Sigmoid colon (tissue), 7 donors: ENCODE measurements at places on chromosomes 1 and 21. TPM values are rescaled to one million over a fixed set of nuclear protein-coding genes. Genes with fewer than 3 reads are reported as not detected.
A peak's percentile ranks its signal among the peaks of the same experiment; 100 is the strongest.

The UBL4B gene
- not detected for polyA plus RNA-seq

GRCh38 chr1:143698016-143698415 lies 273.8 kb downstream of the FAM72C start:
- no peak for DNase-seq
- H3K4me1 ChIP-seq = no peaks in the 10 kb centered on the region
- H3K36me3 ChIP-seq = no peaks in the 10 kb centered on the region
- H3K27ac ChIP-seq = no peak overlapping the region
- no peak overlapping the region for H3K4me3 ChIP-seq

GRCh38 chr1:227218870-227219573 lies 99.3 kb downstream of the CDC42BPA start:
- H3K4me3 ChIP-seq = no peak overlapping the region
- no peak for DNase-seq
- no peaks in the 10 kb centered on the region for H3K4me1 ChIP-seq
- no peak overlapping the region for H3K27ac ChIP-seq
- no peaks in the 10 kb centered on the region for H3K27me3 ChIP-seq

The C8B gene
- polyA plus RNA-seq = not detected

DNA sequence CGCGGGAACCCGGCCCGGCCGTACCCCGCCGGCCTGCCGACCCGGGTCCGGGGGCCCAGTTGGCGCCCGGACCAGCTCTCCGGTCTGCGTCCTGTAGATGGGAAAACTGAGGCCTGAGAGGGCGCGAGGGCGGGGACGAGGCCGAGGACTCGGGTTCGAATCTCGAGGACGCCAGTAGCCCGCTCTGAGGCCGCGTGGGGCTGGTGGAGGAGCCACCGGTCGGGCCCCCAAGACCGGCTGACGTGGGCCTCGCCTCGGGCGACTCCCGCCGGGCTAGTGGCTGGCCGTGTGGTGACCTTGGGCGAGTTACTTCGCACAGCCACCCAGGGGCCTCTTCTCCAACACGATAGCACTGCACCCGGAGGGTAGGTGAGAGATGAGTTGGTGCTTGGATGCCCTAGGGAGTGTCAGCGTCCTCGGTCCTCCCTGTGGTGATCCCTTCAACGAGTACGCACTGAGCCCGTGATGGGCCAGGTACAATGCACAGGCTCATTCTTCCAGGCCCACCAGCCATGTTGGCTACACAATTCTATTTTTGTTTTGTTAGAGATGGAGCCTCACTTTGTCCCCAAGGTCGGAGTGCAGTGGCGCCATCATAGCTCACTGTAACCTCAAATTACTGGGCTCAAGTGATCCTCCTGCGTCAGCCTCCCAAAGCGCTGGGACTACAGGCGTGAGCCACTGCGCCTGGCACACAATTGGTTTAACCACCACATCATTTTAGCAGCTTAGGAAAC lies 404 bp upstream of the SCMH1 start:
- peak overlapping the region; percentile 77 for H3K4me3 ChIP-seq
- peak; percentile 70 for DNase-seq
- H3K27me3 ChIP-seq = no peaks in the 10 kb centered on the region
- no peaks in the 10 kb centered on the region for H3K36me3 ChIP-seq

DNA sequence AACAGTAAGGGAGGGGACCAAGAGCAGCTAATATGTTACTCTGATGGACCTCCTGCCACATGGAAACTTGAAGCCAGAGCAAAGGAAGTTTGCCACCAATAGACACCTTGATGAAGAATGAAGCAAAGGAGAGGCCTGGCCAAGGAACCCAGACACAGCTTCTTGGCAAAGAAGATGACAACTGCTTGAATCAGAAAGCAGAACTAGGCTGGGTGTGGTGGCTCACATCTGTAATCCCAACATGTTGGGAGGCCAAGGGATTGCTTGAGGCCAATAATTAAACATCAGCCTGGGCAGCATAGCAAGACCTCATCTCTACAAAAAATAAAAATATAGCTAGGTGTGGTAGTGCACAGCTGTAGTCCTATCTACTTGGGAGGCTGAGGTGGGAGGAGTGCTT lies 31.7 kb upstream of the CAPZB start:
- no peaks in the 10 kb centered on the region for H3K27me3 ChIP-seq
- H3K4me1 ChIP-seq = no peaks in the 10 kb centered on the region
- DNase-seq = no peak
- no peaks in the 10 kb centered on the region for H3K36me3 ChIP-seq

The C1QC gene
- polyA plus RNA-seq = 171 TPM

- H3K4me1 ChIP-seq = peaks cover 9% of the 10 kb centered on the region
- H3K36me3 ChIP-seq = no peaks in the 10 kb centered on the region
- no peak overlapping the region for H3K4me3 ChIP-seq
- H3K27ac ChIP-seq = no peak overlapping the region
- no peak for DNase-seq
Measured at GRCh38 chr21:42061986-42062235, 9.2 kb upstream of the UMODL1 start.

GRCh38 chr1:177817937-177818875 lies 151.7 kb downstream of the SEC16B start:
- no peaks in the 10 kb centered on the region for H3K36me3 ChIP-seq
- DNase-seq = no peak
- no peaks in the 10 kb centered on the region for H3K27me3 ChIP-seq
- H3K4me1 ChIP-seq = no peaks in the 10 kb centered on the region

GRCh38 chr21:37534431-37534830 lies 167.9 kb downstream of the DYRK1A start:
- H3K36me3 ChIP-seq = no peaks in the 10 kb centered on the region
- H3K4me3 ChIP-seq = no peak overlapping the region
- no peak for DNase-seq
- peaks cover 7% of the 10 kb centered on the region for H3K27me3 ChIP-seq
- H3K4me1 ChIP-seq = peaks cover 8% of the 10 kb centered on the region

The TOR3A gene
- polyA plus RNA-seq = 12.0 TPM

DNA sequence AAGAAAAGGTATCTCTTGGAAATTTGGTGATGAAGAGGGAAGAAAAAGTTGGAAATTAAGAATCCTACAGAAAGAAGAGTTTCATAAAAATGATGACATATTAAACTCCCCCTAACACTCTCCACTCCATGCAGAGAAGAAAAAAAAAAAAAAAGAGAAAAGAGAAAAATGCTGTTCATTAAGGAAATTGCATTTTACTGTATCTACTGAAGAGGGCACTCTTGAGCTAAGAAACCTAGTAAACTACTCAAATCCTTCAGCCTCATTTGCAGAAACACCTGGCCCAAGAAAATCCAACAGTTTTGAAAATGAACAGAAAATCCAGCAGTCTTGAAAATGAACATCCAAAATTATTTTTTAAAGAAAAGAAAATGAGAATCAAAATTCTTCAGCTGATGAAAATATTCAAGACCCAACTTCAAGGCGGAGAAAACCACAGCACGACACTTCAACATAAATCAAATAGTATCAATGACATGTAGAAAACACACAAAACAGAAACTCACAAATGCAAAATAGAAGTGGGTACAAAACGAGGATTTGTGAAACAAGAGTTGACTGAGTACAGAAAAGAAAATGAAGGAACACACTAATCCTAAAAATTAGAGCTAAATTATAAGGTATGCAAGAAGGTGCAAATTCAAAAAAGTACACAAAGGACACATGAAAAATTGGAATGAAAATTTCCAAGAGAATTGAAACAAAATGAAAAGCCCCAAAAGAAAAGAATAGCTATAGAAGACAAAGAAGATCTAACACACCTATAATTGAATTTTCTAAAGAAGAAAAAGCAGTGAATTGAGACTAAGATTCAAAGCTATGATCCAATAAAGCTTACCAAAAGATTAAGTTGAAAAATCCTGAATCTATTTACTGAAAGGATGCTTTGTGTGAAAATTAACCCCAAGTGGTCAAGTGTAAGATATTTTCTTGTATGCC lies 73.2 kb upstream of the DNAJC6 start:
- no peak overlapping the region for H3K4me3 ChIP-seq
- no peak overlapping the region for H3K27ac ChIP-seq
- no peaks in the 10 kb centered on the region for H3K27me3 ChIP-seq
- no peaks in the 10 kb centered on the region for H3K36me3 ChIP-seq
- no peak for DNase-seq

DNA sequence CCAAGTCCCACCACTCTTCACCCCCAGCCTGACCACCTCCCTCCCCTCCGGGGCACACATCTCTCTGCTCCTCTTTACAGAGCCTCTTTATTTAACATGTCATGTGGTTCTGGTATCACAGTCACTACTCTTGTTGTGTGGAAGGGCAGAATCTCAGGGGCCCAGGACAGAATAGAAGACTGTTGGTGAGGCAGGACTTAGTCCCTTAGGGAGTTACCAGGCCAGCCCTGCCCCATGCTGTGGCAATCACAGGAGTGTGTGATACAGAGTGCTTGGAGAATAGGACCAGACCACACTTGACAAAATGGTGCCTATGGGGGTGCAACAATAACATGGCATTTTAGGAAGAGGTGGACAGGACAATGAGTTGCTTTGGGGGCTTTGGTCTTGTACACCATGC lies 43.0 kb upstream of the CRNN start:
- no peak for DNase-seq
- no peak overlapping the region for H3K4me3 ChIP-seq
- no peaks in the 10 kb centered on the region for H3K4me1 ChIP-seq
- no peaks in the 10 kb centered on the region for H3K27me3 ChIP-seq
- H3K36me3 ChIP-seq = no peaks in the 10 kb centered on the region

The HES4 gene
- polyA plus RNA-seq = 15.7 TPM

DNA sequence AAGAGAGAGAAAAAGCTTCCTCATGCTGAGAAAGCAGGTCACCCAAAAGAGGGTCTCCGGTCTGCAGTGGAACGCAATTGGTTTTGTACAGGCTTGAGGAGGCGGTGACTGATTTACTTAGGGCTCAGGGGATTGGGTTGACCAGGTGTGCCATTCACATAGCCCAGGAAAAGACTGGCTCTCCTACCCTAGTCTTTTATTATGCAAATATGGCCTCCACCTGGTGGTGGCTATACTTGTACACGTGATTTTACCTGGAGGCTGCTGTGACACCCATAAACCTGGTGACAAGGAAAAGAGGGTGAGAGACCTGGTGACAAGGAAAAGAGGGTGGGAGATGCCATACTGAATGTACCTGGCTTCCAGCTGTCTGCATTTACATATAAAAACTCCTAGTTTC lies 49.9 kb downstream of the DNTTIP2 start:
- no peaks in the 10 kb centered on the region for H3K36me3 ChIP-seq
- no peak overlapping the region for H3K27ac ChIP-seq
- DNase-seq = no peak
- no peaks in the 10 kb centered on the region for H3K27me3 ChIP-seq

DNA sequence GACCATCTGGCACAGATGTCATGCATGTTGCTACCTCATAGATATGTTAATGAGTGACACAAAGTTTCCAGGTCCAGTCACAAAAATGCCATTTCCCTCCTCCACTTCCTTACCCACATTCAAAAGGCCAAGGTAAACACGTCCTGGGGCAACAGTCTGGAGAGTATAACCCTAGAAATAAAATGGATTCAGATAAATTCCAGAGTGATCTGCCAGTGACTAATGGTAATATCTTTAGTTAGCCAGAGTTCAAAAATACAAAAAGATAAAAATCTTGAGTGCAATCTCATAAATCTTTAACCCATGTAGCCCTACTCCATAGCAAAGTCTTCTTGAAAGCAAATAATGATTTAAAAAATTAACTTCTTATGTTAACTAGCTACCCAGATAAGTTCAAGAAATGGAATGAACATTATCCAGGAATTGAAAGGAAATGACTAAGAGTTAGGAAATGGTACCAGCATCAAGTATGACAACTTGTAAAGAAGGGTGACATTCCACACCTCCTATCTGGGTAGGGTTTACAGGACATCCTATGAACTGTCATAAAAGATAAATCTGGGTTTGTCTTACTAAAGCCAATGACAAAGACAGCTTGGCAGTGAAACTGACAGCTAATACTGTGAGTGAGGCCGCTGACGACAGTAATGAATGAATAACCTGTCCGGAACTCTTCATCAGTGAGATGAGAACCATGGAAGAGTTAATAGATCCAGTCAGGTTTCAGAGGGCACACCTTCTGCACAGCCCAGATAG lies 18.1 kb downstream of the RGS2 start:
- no peaks in the 10 kb centered on the region for H3K36me3 ChIP-seq
- H3K27ac ChIP-seq = no peak overlapping the region
- H3K27me3 ChIP-seq = no peaks in the 10 kb centered on the region
- H3K4me3 ChIP-seq = no peak overlapping the region

- no peak overlapping the region for H3K27ac ChIP-seq
- no peaks in the 10 kb centered on the region for H3K4me1 ChIP-seq
- no peak overlapping the region for H3K4me3 ChIP-seq
Measured at GRCh38 chr21:46424621-46425020, 34.1 kb upstream of the DIP2A start.

The TMEM82 gene
- 4.8 TPM for polyA plus RNA-seq

DNA sequence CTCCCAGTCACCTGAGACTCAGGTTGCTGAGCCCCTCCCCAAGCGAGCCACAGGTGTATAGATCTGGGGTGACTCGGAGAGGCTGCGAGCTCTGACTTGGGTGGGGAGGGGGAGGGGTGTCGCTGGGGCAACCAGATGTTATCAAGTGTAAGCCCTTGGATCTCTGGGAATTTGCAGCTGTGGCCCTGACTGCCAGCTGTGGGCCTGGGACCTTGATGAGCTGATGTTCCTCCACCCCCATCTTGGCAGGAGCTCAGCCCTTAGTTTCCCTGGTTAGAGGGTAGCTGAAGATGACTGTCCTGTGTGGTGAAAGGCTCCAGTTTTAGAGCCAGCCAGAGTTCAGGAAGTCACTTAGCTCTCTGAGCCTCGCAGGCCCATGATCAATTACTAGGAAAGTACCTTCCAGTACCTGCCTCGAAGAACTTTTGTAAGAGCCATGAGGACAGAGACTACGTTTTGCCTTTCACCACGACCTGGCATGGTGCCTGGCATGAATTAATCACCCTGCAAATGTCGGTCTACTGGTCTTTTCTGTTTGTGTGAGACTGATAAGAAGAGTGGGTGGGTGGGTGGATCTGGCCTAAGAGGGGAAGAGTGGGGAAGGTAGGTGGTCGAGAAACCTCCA lies 55.8 kb downstream of the YARS1 start:
- no peaks in the 10 kb centered on the region for H3K27me3 ChIP-seq
- H3K27ac ChIP-seq = peak overlapping the region; percentile 53
- no peak overlapping the region for H3K4me3 ChIP-seq
- DNase-seq = no peak
- H3K4me1 ChIP-seq = no peaks in the 10 kb centered on the region

The ZDHHC18 gene
- 12.0 TPM for polyA plus RNA-seq

- no peaks in the 10 kb centered on the region for H3K27me3 ChIP-seq
- no peak overlapping the region for H3K27ac ChIP-seq
- DNase-seq = no peak
Measured at GRCh38 chr21:27567381-27567780, 600.5 kb upstream of the ADAMTS5 start.

GRCh38 chr1:24714859-24715520 lies 30.3 kb upstream of the CLIC4 start:
- DNase-seq = peak; percentile 78
- peak overlapping the region; percentile 27 for H3K27ac ChIP-seq
- H3K27me3 ChIP-seq = no peaks in the 10 kb centered on the region
- H3K4me1 ChIP-seq = peaks cover 5% of the 10 kb centered on the region
- no peak overlapping the region for H3K4me3 ChIP-seq

GRCh38 chr1:1111516-1112236 lies 4.2 kb downstream of the C1orf159 start:
- no peak overlapping the region for H3K27ac ChIP-seq
- H3K27me3 ChIP-seq = no peaks in the 10 kb centered on the region
- H3K36me3 ChIP-seq = no peaks in the 10 kb centered on the region
- peak; percentile 51 for DNase-seq
- H3K4me1 ChIP-seq = peaks cover 11% of the 10 kb centered on the region
